ENCODE measurements at places on chromosomes 12 and 14.

DNA sequence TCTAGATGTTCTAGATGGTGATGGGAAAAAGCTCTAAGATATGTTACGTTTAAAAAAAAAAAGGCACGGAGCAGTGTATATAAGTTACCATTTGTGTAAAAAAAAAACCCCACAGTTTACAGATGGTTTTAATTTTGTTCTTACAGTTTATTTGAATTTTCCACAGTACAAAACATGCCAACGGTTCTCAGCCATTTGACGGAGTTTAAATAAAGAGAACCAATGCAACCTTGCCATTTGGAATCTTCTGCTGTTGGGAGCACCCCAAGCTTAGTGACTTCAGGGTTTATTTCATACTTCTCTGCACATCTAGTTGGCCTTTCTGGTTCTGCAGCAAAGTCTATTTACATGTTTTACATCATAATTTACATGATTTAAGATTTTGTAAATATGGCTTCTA is 7.7 kb upstream of the HPD start:
- no peak for DNase-seq

GRCh38 chr12:66461331-66461730 is 159.0 kb downstream of the HELB start:
- no peak for DNase-seq

- no peak for DNase-seq
Observed at GRCh38 chr14:75313294-75313693, 34.7 kb downstream of the FOS start.

DNA sequence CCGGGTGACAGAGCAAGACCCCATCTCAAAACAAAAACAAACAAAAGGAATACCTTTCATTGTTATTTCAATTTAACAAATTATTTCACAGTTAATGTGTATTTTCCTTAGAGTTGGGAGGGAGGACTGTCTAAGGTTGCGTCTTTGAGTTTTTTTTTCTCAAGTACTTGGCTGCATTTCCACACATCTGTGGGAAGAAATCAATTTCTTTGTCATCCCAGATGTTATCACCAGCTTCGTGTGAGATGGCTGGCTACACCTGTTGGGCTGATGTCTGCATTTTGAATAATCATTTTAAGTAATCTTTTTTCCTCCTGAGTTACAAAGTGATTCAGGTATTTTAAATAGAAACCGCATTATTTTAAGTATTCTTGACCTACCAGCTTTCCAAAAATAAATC is 59.4 kb downstream of the EML1 start:
- no peak for DNase-seq

- DNase-seq: no peak
Observed at GRCh38 chr14:67370830-67371229, 10.7 kb downstream of the EIF2S1 start.

Measured in WTC11 (cell line).